A673 (cell line): ENCODE measurements at places on chromosomes 3 and 15.

DNA sequence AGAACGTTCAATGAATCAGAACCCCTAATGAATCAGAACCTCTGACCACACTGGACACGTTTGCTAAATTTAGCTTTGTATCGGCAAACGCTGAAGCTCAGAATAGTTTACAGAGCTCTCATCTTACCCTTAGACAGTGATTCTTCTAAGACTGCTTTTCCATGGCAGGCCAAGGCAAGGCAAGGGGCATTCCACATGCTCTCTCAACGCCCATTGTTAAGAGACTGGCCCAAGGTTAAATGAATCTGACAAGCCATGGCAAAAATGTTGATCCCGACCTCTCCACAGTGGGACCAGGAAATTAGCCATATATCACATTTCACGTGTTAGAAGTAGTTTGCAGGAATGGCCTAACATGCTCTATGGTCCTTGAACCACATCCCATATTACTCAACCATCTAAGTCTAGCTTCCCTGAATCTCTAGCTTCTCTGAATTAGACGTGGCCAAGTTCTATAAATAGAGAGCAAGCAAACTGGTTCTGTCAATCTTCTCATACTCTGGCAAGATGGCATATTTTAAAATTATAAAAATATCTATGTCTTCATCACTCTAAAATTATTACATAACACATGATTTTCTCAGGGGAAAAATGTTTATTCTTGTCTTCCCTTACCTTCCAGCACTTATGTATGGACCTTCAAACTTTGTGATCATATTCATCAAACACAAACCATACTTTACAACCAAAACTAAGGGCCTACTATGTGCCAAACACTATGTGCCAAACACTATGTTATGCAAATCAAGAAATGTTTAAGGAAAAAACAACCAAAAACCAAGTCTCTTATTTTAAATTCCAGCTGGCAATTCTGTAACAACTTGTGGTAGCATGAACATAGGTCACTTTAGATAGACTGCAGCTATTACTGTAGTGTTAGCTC is 54.3 kb downstream of the AAGAB start:
- DNase-seq, result no peak

DNA sequence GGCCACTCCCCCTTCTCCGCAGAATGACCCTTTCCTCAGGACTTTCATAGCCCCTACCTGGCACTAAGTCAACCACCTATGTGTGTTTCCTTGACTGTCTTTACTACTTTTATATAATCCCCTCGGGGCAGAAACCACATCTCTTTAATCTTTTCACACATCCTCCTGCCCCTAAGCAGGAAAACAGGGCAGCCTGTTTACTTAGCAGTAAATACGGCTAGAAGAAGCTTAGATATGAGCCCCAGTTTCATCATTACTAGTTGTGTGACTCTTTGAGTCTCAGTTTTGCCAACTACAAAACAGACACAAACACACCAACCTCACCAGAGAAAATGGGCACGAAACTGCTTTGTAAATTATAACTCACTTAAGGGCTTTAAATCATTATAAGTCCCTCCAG is 98.3 kb downstream of the CYP19A1 start:
- no peak for DNase-seq

DNA sequence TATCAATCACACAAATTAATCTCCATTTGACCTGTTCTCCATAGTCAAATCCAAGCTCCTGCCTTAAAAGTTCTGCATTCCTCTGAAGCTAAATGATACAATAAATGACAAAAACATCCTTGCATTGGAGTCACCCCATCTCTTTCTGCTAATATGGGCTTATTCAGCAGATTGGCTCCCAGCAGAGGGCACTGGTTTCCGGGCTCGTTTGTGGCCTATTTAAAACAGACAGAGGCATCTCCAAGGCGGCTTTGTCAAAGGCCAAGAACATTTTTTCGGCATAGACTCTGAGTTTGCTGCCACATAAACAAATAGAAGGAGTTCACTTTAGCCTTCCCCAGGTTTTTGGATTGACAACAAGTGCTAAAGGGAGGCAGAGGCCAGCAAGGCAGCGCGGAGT is 204.4 kb upstream of the RASGRP1 start:
- no peak for DNase-seq

- DNase-seq, result peak; percentile 24
Observed at GRCh38 chr3:45929042-45929679, 14.1 kb upstream of the CXCR6 start.

DNA sequence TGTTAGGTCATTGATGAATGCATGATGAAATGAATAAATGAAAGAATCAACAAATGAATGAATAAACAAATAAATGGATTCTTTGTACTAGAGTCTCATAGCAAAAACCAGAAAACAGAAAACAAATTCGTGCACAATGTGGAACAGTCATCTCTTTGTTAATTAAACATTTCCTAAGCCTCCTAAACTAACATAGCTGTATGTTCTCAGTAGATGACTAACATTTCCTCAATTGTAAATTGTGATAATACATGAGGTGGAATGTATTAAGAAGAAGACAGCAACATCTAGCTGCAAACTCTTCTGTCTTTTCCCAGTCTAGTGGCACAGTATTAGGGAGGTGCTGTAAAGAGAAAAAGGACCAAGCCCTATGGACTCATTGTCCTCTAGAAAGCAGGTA is 1021.0 kb downstream of the MCTP2 start:
- DNase-seq, result no peak

GRCh38 chr3:41507336-41508062 is 308.2 kb downstream of the CTNNB1 start:
- no peak for DNase-seq

GRCh38 chr15:69224383-69224782 is 63.9 kb downstream of the GLCE start:
- no peak for DNase-seq

- DNase-seq, result no peak
Observed at GRCh38 chr15:33467816-33468163, 157.0 kb downstream of the RYR3 start.

GRCh38 chr3:29333576-29333975 is 52.7 kb downstream of the RBMS3 start:
- peak; percentile 45 for DNase-seq

DNA sequence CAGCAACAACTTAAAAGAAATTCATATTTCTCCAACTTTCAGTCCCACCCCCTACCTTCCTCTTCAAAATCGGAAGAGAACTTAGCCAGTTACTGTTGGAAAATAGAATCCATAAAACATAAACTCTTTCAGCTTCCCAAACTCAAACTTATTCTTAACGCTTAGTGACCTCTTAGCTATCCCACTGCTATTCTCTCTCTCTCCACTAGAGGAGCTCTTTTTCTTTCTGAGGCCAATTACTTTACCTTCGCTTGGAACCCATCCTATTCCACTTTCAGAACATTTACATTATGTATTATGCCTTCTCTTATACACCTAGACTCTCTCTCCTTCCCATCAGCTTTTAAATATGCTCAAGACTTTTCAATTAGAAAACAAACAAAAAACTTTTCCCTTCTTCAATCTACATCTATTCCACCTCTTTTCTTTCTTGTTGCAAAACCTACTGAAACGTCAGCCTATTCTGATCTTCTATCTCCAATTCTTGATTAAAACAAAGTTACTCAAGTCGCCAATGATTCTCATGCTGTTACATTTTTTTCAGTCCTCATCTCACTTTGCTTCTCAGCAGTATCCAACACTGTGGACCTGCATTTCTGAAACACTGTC is 13.4 kb upstream of the GHSR start:
- peak; percentile 48 for DNase-seq

- DNase-seq, result no peak
Observed at GRCh38 chr3:23508464-23508863, 297.3 kb upstream of the UBE2E1 start.

DNA sequence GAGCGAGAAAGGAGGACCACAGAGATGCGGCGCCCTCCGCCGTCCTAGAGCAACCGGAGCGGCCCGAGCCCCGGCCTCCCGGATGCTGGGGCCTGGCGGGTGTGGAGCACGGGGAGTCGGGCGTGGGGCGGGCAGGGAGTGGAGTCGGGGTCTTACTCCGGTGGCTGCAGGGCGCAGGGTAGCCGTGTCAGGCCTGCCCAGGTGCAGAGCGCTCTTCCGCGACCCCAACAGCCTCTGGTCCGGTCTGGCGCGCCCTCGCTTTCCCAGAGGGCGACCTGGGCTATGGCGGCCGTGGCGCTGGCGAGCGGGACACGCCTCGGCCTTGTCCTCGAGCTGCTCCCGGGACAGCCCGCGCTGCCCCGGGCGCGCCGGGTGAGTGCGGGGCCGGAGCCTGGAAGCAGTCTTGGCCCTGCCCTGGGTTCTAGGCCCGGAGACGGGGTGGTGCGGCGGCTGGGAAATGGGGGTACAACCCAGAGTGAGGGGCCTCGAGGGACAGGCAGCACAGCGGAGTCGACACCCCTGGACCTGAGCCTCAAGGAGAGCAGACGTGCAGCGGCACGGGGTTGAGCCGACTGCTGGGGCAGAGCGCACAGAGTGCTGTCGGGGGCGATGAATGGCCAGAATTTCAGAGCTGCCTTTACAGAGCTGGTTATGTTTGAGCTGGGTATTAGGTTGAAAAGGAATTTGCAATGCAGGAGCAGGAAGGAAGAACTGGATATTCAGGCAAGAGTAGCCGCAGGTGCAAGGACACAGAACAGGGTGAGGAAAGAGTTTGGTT is at the start of gene ZNF662:
Gene ZNF662 (plus strand): TSS at position 73 of the 778 bp plus-strand sequence. CDS start 1,973 bp downstream, outside the sequence.
- no peak for DNase-seq

GRCh38 chr3:110293660-110294059 is 778.0 kb upstream of the NECTIN3 start:
- DNase-seq, result no peak

- DNase-seq, result no peak
Observed at GRCh38 chr3:25846282-25846681, 56.4 kb downstream of the OXSM start.
